Epithelial cell of proximal tubule (primary cell): ENCODE measurements at places on chromosomes 12 and 14. TPM values are rescaled to one million over a fixed set of nuclear protein-coding genes. Genes with fewer than 3 reads are reported as not detected.

Gene TMEM132C
- not detected in 2 replicates for total RNA-seq

Gene ADCY4
- total RNA-seq, result 1.6 and 8.0 TPM in 2 replicates

Gene TAS2R9
- not detected in 2 replicates for total RNA-seq

Gene RPL10L
- not detected in 2 replicates for total RNA-seq

Gene IL26
- total RNA-seq, result not detected in 2 replicates

Gene COX8C
- not detected in 2 replicates for total RNA-seq

Gene IQSEC3
- total RNA-seq, result 0.22 and 1.3 TPM in 2 replicates

Gene CIROP
- total RNA-seq, result not detected in 2 replicates

Gene SLC10A1
- not detected in 2 replicates for total RNA-seq

Gene PRH2
- total RNA-seq, result not detected in 2 replicates

Gene PPP4R4
- 0.29 and 1.7 TPM in 2 replicates for total RNA-seq

Gene VWF
- total RNA-seq, result 0.06 and 0.07 TPM in 2 replicates

Gene ATXN7L3B
- 13.1 and 20.5 TPM in 2 replicates for total RNA-seq

Gene LRTM2
- total RNA-seq, result not detected in 2 replicates

Gene GUCY2C
- not detected in 2 replicates for total RNA-seq

DNA sequence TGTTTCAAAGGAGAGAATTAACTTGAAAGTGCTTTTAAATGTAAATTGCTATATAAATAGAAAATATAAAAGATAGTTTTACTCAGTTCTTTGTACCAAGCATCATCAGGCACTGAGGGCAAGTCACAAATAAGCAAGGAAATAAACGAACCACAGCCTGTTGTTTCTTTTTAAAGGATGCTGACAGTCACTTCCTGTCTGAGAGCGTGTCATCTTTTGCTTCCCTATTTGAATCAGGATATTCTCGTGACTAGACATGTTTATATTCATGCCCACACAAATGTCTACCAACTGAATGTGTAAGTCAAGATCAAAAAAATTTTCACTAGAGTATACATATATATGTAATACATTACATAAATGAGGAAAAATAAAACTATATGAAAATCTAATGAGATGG is 31.4 kb upstream of the SLC2A13 start:
- DNase-seq, result no peak

- no peak for DNase-seq
Observed at GRCh38 chr12:132946246-132946820, 9.8 kb downstream of the ZNF605 start.

- DNase-seq, result no peak
Observed at GRCh38 chr14:79656056-79656455, 555.2 kb downstream of the DIO2 start.

DNA sequence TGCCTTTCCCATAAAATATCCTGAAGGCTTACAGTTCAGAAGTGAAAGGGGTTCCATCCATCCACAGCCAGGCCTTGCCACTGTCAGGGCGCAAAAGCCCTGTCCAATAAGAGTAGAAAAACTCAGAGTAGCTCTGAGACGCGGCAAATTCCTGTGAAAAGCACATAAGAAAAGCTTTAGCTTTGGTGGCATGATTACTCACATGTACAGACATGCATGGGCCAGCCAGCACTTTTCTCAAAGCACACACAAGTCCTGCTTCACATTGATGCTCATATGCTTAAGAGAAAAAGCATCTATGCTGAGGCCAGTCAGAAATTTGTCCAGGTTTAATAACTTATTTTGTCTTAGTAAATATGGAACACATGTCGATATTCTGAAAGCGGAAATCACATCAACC is 25.5 kb downstream of the CLEC1A start:
- no peak for DNase-seq

GRCh38 chr14:95696741-95697140 is 10.5 kb downstream of the TCL1B start:
- DNase-seq, result no peak

DNA sequence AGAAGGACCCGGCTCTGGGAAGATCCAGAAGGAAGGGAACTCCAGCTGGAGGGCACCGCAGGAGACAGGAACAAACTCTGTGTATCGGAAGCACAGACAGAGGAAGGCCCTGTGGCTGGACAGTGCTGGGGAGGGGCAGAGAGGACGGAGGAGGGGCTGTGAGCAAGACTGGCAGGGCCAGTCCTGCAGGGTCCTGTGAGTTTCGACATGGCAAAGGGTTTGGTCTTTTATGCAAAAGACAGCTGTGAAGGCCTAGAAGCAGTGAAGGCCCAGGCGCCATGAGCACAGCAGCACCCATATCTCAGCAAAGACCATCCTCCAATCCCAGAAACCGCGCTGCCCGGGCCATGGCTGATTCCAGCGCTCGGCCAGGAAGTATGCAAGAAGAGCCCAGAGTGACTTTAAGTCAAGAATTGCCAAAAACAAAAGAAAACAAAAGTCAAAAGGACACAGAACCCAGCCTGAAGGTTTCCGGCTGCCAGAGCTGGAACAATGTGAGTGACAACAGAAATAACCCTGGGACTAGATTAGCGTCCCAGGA is 126.5 kb downstream of the NCOR2 start:
- DNase-seq, result no peak

DNA sequence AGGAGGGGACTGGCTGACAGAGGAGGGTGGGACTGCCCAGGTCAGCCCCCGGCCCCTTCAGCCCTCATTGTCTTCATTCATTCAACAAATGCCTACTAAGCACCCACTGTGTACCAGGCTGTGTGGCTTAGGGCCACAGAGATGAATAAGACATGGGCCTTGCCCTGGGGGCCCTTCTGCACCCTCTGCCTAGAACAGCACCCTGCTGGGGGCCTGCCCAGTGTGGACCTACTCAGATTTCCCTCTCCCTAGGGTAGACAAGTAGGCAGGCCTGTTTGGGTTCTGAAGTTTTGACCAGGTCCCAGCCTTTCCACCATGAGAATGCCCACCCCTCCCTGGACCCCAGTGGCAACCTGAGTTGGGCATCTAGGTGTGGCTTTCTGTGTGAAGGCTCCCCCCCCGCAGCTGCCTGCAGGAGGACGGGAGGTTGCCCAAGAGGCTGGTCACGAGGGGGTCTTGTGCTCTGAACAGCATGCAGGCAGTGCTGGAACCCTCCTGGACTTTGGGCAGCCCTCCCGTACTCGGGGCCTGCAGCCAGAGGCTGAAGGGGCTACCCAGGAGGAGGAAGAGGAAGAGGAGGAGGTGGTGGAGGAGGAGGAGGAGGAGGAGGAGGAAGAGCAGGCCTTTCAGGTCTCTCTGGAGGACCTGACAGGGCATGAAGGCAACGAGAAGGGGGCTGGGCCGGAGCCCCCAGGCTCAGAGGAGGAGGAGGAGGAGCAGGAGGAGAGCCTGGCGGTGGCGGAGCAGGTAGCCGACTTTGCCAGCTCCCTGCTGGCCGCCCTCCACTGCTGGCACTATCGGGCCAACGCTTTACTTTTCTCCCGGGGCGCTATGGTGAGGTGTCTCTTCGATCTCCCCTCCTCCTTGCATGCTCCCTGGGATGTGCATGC is 33.4 kb downstream of the PLEKHG3 start:
- no peak for DNase-seq

- no peak for DNase-seq
Observed at GRCh38 chr12:114671443-114672411, 12.2 kb downstream of the TBX3 start.

GRCh38 chr12:76031081-76031413 is 529 bp downstream of the PHLDA1 start:
- DNase-seq, result no peak

GRCh38 chr14:74947353-74948227 is 7.8 kb downstream of the PGF start:
- DNase-seq, result no peak

GRCh38 chr14:98701377-98701776 is 570.6 kb downstream of the BCL11B start:
- DNase-seq, result no peak

GRCh38 chr12:11839091-11839641 is 189.7 kb downstream of the ETV6 start:
- DNase-seq, result peak; percentile 82

DNA sequence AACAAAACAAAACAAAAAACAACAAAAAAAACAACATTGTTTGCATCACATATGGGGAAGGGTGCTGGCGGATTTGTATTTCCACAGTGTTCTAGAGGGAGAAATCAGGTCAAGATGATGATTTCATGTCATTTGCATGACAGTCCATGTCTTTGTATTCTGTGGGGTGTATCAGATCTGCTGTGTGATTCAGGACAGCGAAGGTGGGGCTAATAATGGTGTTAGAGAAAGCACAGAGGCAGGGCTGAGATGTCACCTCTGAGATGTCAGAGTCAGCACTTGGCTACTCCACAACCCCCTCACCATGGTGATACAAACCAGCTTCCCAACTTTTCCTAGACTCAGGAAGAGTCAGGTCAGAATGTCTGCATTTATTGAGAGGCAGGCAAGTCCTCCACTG is 543.2 kb downstream of the BCL11B start:
- DNase-seq, result no peak

DNA sequence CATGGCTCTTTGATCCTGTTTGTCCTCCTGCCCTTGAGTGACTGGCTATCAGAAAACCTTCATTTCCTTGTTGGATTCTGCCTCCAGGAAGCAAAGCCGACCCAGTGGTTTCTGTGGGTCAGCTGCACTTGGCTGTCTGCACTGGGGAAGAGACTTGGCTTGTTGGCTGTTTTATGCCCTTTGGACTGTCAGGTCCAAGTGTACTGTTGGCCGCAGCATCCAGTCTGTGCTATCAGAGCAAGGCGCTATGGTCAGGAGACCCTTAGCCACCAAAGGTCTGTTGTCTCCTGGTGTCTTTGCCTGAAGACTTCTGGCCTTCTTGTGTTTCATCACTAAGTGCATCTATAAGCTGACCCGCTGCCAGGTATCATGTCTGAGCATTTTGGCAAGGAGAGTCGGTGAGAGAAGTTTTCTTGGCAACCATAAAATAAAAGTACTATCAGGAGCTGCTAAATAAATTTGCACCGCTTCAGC is 177.4 kb upstream of the HIF1A start:
- DNase-seq, result no peak

GRCh38 chr14:103749452-103749851 is 33.8 kb downstream of the ZFYVE21 start:
- no peak for DNase-seq

GRCh38 chr12:47870175-47870781 is 34.5 kb downstream of the VDR start:
- no peak for DNase-seq

DNA sequence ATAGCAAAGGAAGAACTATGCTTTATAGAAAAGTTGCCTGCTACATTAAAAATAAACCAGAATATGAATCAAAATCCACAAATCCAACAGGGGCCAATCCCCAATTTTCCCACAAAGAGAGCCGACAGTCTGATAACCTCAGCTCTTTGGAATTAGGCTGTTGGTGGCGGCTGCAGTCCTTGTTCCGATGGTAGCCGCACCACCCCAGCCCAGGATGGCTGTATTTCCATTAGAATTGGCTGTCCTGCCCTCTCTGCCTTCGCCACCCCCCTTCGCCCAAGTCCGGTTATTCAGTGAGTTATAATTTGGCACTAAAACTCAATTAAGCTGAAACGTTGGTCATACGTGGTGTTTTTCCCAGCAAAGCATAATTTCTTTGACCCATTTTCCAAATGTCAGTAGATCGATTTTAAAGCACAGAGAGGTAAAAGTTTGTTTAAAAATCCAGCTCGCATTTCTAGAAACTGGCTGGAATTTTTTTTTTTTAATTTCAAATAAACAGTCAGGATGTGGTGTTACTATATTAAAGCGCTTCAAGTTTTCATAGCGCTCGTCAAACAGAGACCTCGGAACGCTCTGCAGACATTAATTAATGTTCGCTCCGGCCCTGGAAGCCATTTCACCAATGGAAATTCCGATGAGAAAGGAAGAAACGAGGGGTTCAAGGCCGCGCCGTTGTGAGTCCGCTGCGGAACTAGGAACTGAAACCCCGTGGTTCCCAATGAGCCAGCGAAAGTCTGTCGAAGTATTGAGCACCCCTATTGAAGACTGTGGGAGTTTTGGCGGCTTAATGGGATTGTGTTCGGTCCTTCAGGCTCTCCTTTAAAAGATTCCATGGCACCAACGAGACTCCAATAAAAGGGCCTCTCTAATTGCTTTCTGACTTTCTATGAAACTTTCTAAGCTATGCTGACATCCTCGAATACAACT is 104.8 kb upstream of the DIO3 start:
- DNase-seq, result no peak

DNA sequence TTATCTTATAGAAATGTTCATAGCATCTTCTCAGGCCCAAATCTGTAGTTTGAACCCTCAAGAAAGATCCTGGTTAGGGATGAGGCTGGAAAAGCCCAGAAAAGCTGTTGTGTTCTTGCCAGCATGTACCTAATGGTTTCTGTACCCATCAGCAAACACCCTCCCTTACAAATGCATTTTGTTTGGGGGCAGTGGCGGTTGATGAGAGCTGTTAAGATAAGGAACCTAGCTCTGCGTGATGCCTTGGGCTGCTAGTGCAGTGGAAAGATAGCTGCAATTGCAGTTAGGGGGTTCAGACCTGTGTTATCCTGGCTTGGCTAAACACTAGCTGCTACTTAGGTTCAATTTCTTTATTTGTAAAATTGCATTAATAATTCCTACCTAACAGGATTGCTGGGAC is 3.6 kb downstream of the TPH2 start:
- no peak for DNase-seq

- no peak for DNase-seq
Observed at GRCh38 chr12:51011955-51012354, 14.2 kb downstream of the SLC11A2 start.

GRCh38 chr12:11071414-11071813 is 9.3 kb upstream of the TAS2R46 start:
- DNase-seq, result no peak

- no peak for DNase-seq
Observed at GRCh38 chr14:29851397-29851796, 76.2 kb downstream of the PRKD1 start.

GRCh38 chr12:41032386-41032785 is 155.7 kb upstream of the PDZRN4 start:
- no peak for DNase-seq

- DNase-seq, result peak; percentile 50
Observed at GRCh38 chr12:93805736-93806141, 128.6 kb downstream of the CRADD start.

- no peak for DNase-seq
Observed at GRCh38 chr14:72818998-72819397, 74.9 kb downstream of the DPF3 start.

DNA sequence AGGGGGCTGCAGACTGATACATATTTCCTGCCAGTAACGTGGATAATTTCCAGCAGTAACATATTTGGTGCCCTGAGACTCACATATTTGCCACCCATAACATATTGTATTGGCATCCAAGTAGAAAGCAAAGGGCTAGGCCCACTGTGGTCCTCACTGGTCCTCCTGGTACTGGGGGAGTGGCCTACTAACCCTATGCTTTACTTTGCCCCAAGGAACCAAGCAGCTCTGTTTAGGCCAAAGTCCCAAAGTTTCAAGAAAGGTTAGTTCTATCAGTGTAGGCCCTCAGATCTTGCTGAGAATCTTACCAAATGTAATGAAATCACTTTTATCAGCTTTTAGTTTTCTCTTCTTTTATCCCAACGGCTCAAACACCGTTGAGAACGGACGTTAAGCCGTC is 35.4 kb upstream of the NAP1L1 start:
- no peak for DNase-seq

DNA sequence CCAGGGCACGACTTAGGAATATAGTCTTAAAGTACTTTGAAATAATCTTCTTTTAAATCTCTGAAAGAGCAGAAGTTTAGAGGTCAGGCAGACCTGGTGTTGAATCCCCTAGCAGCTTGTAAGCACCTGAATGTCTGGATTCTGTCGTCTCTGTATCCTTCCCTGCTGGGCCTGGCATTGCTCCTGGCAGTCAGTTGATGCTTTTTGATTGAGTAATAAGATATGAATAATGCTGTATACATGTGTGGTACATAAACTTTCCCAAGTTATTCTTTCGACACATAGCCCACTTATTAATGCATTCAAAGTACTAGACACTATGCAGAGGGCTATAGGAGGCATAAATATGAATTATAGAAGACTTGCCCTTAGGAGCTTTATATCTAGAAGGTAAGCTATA is 31.4 kb downstream of the EVL start:
- no peak for DNase-seq
